ENCODE measurements at places on chromosomes 5 and 9.

GRCh38 chr5:160903551-160903950 is 51.5 kb upstream of the ATP10B start:
- no peak for DNase-seq

GRCh38 chr5:107812570-107813141 is 141.9 kb upstream of the EFNA5 start:
- no peak for DNase-seq

DNA sequence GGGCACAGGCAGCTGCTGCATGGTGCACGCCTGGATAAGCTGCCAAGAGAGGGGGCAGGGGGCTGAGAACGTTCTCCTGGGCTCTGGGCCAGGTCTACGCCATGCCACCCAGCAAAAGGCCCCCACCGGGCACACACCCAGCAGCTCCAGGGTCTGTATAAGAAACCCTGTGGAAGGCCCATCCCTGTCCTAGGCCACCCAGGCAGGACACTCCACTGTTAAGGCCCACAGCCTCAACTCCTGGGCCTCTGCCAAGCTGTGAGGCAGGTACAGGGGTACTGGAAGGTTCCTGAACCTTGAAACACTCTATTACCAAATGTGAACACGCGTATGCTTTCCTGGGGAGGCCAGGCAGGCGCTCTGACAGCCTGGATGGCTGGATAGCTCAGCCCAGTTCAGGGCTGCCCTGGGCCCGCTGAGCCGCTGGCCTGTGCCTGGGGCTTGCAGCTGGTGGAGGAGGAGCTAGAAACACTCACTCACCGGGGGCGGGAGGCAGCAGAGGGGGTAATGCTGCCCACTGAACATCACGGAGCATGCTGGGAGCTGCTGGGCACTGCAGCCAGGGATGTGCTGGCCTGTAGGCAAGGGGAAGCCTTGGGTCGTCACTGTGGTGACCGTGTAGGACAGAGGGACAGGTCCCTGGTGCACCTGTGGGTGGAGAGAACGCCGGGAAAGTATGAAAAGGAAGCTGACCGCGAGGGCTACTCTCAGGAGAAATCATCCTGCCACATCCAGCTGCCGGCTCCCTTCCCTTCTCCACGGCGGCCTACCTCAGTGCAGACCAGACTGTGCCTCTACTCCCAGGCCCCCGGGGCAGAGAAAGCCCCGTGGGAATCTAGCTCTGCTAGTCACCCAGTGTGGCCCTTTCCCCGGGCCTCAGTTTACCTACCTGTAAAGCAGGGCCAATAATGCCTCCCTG is 6.0 kb downstream of the RNF44 start:
- DNase-seq: no peak

DNA sequence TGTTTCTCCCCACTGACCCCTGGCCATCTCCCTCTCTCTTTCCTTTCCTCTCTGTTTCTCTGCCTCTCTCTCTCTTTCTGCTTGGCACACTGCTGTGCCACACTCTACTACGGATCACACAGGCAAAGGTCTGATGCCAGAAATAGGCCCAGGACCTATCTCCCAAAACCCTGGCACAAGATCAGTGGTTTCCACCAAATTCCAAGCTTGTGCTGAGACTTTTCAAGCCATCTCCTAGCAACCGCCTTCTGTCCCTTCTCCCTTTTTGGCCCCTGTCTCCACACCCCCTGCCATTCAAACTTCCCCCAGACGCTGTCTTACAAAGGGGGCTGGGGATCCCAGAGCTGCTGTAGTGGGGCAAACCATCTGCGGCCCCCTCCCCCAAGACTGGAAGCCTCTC is 38.5 kb upstream of the RARS1 start:
- no peak for DNase-seq

GRCh38 chr5:159702301-159702700 is 214.0 kb upstream of the ADRA1B start:
- no peak for DNase-seq

DNA sequence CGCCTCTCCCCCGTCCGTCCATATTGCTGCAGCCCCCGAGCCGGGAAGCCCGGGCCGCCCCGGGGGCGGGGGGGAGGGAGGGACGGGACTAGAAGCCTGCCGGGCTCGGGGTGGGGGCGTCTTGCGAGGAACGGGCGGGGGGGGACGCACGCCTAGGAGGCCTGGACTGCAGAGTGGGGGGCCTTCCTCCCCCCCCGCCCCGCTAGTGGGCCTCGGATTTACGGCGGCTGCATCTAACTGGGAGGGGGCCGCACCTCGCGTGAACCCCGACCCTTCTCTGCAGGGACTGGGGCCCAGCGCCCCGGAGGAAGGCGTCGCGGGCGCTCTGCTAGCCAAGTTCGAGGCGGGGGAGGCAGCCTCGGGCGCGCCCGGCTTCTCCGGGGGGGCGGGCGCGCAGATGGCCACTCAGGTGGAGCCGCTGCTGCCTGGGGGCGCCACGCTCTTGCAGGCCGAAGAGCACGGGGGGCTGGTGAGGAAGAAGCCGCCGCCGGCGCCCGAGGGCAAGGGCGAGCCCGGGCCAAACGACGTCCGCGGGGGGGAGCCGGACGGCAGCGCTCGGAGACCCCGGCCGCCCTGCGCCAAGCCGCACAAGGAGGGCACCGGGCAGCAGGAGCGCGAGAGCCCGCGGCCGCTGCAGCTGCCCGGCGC is at the start of gene LARP1:
LARP1 (plus strand) TSS at position 17 of the 648 bp plus-strand sequence; CDS start at position 398, 381 bp downstream.
- DNase-seq: peak; percentile 75

- no peak for DNase-seq
These were observed 960.6 kb upstream of the DMAC1 start for GRCh38 chr9:8760000-8760767.

DNA sequence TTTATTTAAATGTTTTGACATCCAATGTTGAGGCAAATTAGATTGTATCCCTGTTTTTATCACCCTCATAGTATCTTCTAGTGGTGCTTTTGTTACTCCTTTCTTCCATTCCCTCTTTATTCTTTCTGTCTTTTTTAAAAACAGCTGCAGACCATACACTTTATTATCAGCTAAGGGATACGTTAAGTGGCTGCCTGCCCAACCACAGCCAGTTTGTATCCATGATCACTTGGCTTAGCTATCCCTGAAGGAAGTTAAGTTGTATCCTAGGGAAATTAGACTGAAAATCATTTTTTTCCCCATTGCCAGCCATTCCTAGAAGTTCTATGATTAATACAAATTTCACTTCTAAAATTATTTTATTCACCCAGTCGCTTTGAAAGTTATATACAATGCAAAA is 1032.7 kb downstream of the NR2F1-AS1 start:
- DNase-seq: no peak

- DNase-seq: no peak
These were observed 36.7 kb upstream of the ARRDC3 start for GRCh38 chr5:91419571-91420537.

DNA sequence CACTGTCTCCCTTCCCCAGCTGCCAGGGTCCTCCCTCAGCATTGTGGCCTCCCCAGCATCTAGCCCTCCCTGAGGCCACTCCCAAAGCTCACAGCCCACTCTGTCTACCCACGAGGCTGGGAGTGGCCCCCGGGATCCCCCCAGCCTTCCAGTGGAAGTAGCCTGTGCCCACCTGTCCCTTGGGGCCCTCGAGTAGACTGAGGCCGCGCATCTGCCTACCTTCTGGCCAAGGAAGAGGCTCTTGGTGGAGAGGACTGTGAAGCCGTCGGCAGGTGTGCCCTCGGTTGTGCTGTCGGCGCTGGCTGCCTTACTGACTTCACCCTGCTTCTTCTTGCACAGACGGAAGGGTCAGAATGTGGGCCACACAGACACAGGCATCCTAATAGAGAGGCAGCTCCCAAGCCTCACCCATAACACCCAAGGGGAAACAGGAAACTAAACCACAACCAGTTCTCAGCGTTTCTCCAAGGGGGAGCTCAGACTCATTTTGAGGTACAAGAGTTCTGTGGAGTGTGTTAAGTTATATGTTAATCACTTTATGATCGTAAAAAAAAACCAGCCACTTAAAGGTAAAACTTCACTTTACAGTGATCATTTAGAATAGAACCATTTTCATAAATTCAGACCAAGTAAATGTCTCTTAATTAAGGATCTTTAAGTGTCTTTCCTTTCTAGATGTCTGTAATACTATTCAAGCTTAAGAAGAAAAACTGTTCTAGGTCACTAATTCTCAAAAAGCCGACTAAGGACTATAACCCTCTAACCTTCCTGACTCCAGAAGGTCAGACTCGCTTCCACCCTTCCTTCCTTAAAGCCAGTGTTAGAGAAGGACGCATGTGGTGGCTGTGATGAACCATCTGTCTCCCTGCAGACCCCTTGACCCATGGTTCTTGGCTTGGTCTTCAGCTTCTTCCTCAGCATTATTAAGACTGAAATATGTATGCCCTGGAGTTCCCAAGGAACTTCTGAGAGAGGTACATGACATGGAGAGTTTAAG is 38.5 kb downstream of the MACROH2A1 start:
- no peak for DNase-seq

GRCh38 chr9:124357721-124358361 is 57.4 kb downstream of the PSMB7 start:
- DNase-seq: no peak

GRCh38 chr9:99860266-99860665 is 38.6 kb downstream of the NR4A3 start:
- DNase-seq: no peak

Data from esophagus squamous epithelium (tissue), 5 donors.